NCI-H1417 treated with DMSO at 0.1 percent for 48 hours (cell line): ENCODE measurements at places on chromosomes 12 and 14.

DNA sequence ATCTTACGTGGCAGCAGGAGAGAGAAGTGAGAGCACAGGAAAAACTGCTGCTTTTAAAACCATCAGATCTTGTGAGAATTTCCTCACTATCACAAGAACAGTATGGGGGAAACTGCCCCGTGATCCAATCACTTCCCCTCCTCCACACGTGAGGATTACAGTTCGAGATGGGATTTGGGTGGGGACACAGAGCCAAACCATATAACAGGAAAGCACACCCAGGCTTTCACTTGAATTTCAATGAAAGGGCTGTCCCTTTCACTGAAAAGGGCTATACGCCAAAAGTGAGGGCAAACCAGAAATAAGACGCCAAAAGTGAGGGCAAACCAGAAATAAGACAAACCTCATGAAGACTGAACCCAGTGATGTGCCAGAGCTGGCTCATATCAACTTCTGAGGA, 22.8 kb upstream of the TMEM233 start:
- DNase-seq: no peak

GRCh38 chr12:74488134-74488533, 49.5 kb upstream of the ATXN7L3B start:
- DNase-seq: no peak

DNA sequence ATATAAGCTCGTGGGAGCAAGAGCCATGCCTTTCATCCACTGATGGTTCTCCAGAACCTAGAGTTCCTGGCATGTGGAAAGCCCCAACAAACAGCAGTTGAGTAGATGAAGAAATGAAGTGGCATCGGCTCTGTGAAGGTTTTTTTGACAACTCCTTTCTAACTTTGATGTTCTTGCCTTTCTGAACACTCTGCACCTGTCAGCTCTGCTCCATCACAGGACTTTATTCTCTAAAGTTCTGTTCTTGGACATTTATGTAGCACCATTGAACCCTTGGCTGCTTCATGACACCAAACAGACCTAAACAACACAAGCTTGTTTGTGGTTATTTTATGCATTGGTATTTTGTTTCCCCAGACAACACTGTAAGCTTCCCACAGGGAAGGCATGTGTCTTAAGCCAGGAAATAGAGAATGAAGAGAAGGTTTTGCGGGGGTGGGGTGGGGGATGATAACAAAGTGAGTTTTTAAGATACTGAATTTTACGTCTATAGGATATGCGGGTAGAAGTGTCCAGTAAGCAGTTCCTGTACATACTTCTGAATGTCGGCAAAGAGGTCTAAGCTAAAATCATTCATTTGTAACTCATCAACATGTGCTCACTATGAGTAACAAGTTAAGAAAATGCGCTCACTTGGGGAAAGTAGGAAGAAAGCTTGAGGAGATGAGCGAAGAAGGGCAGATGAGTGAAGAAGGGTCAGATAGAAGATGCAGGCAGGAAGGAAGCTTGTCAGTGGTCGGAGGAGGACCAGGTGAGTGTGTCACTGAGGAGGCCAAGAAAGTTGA, 146.0 kb upstream of the PLEKHG7 start:
- DNase-seq: no peak

- DNase-seq: no peak
These were observed 2.9 kb downstream of the CHPT1 start for GRCh38 chr12:101700299-101700820.

DNA sequence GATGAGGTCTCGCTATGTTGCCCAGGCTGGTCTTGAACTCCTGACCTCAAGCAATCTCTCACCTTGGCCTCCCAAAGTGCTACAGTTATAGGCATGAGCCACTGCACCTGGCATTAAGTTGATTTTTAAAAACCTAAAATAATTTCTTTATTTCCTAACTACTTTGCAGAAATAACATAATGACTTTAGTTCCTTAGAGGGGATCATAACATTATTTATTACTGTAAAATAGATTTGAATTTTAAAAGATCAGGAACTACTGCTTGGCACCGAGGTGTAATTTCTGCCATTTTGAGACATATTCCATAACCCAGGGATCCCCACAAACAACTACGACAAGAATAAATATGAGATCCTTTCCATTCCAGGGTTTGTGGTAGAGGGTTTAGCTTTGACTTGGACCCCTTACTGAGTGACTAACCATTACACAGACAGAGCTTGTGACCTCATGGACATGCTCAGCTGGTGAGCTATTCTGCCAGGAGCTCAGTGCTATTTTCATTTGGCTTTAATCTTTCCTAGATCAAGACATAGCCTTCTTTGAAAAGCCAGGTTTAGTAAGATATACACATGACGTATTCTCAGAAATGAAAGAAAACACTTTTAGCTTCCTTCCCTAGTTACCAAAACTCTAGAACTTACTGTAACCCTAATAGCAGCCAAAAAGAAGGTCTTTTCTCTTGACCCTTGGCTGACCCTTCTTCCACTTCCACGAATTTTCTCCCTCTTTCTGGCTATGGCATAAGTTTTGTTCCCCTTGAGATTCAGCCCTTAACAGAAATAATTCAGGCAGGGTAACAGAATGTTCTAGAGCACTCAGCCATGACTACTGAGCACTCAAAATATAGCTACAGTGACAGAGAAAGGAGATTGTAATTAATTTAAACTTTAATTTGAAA, 75.1 kb upstream of the NUDT4 start:
- no peak for DNase-seq

- DNase-seq: no peak
These were observed 155.5 kb downstream of the SLC15A5 start for GRCh38 chr12:16121953-16122352.

DNA sequence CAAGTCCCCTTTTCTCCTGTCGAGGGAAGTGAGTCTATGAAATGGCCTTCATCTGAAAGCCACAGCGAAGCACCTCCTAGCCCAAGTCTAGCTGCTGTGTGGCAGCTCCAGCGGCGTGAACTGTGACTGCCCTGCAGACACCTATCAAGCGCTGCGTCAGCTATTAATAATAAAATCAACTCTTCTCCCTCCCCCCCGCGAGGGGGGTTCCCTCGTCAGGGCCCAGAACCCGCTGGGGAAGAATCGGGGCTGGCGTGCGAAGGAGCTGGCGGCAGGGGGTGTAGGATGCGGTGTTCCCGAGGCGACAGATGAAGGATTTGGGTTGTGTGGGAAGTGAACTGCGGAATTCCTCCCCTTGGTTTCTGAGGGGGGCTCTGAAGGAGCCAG, 662 bp upstream of the ATP2A2 start:
- no peak for DNase-seq

DNA sequence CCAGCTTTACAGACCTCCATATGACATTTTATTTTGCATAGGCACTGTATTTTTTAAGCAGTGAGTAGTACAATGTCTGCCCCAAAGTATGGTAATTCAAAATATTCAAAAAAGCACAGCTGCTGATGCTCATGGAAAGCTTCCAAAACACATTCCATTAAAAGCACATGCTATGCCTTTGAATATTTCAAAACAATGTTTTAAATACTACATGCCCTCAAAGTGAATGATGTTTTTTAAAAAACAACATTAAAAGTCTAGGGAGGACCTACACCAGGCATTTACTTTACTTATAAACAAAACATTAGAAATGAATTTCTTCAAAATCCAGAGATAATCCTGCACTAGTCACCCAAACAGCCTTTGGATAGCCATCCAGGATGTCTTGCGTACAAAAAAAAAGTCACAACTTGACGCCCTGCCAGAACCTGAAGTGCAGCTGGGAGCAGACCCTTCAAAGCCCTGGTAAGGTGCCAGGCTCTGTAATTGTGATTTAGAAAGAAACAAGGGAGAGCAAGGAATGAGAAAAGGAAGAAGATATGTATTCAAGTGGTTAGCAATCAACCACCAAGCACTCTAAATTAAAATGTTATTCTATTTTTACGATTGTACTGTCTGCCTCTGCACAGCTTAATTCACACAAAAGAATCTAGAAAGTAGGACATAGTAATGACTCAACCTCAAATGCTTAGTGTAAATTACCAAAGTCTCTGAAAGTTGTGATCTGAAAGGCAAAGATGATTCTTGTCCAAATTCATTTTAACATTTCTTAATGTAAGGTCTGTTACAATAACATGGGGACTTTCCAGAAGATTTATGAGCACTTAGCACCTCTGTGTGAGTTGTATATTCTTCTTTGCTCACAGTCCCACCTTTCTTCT, 31.9 kb downstream of the CEP83 start:
- no peak for DNase-seq

GRCh38 chr12:107439026-107439738, 246.4 kb upstream of the PWP1 start:
- DNase-seq: peak; percentile 89

- DNase-seq: peak; percentile 78
These were observed 286.7 kb upstream of the CRY1 start for GRCh38 chr12:107379852-107380567.

GRCh38 chr14:80615831-80616230, 325.7 kb downstream of the CEP128 start:
- no peak for DNase-seq

DNA sequence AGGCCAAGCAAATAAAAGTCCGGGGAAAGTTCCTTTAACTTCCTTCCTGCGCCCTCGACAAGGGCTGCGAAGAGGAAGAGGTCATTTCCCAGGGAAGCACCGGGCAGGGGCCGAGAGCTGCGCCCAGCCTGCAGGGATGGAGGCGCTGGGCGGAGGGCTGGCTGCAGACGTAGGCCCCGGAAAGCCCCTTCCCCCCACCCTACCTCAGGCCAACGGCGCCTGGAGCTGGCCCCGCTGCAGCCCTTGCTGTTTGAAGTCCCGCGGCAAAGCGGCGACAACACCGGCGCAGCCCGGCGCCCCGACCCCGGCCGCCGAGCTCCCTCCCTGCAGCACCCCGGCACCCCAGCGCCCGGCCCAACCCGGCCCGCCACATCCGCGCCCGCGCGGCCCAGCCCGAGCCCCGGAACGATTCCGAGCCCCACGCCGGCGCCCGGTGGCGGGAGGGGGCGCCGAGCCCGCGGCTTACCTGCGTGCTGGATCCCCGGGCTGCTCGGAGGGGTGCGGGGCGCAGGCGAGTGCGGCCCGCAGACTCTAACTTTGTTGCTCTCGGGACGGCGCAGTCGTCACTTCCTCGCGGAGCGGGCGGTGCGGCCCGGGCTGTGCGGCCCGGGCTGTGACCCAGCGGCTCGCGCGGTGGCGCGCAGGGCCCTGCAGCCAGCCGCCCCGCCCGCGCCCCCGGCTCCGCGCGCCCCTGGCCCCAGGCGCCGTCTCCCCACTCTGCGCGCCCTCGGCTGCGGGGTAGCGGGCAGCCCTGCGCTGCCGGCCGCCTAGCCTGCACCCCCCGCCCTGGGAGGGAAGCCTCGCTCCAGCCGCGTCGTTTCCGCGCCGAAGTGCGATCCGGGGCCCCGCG, 64.8 kb upstream of the PTGR2 start:
- DNase-seq: no peak

DNA sequence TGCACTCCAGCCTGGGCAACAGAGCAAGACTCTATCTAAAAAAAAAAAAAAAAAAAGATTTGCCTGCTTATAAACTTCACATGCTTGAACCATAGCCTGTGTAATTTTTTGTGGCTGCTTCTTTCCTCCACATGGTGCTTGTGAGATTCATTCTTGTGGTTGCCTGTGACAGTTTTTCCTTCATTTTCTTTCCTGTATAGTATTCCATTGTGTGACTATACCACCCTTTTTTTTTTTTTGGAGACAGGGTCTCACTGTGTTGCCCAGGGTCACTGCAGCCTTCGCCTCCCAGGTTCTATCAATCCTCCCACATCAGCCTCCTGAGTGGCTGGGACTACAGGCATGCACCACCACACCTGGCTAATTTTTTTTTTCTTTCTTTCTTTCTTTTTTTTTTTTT, 22.6 kb upstream of the CHST11 start:
- DNase-seq: no peak

GRCh38 chr12:65411171-65411570, 132.7 kb downstream of the MSRB3 start:
- no peak for DNase-seq

GRCh38 chr12:107788281-107788680, 13.8 kb downstream of the ASCL4 start:
- DNase-seq: no peak

- DNase-seq: peak; percentile 47
These were observed 2.2 kb downstream of the TBPL2 start for GRCh38 chr14:55438066-55438683.

GRCh38 chr14:55910601-55911243, 207.5 kb upstream of the PELI2 start:
- DNase-seq: no peak
